ENCODE measurements at places on chromosomes 1 and 21. TPM values are rescaled to one million over a fixed set of nuclear protein-coding genes. Genes with fewer than 3 reads are reported as not detected.

GCLM gene
- total RNA-seq, result 20.1 TPM

- DNase-seq, result no peak
Observed at GRCh38 chr1:205190845-205191577, 20.5 kb downstream of the DSTYK start.

SPRR2E gene
- total RNA-seq, result not detected

GRCh38 chr1:199573047-199573446 lies 454.5 kb upstream of the NR5A2 start:
- DNase-seq, result no peak

- DNase-seq, result no peak
Observed at GRCh38 chr21:31611445-31611844, 48.0 kb upstream of the SOD1 start.

BTBD19 gene
- 35.0 TPM for total RNA-seq

STYXL2 gene
- 0.22 TPM for total RNA-seq

DNA sequence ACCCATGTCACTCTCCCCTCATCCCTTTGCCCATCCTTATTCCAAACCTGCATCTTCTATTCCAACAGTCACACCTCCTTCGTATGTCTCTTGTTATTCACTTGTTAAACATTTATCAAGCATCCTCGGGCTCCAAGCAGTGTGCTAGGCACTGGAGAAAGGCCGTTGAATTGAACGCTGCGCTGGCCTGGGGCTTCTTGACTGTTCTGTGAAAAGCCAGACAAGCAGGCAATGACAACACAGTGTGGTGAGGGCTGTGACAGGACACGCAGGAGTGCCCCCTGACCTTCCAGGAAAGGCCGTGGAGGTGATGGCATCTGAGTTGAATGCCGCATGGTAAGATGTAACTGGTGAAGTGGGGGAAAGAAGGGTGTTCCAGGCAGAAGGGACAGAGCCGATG lies 19.2 kb downstream of the ETV3 start:
- DNase-seq, result peak; percentile 33

GRCh38 chr1:2607641-2608091 lies 21.1 kb downstream of the PRXL2B start:
- peak; percentile 38 for DNase-seq

GRCh38 chr1:171623651-171624331 lies 1.7 kb downstream of the MYOCOS start:
- DNase-seq, result no peak

GRCh38 chr1:214280386-214281020 lies 456 bp upstream of the SMYD2 start:
- no peak for DNase-seq

DNA sequence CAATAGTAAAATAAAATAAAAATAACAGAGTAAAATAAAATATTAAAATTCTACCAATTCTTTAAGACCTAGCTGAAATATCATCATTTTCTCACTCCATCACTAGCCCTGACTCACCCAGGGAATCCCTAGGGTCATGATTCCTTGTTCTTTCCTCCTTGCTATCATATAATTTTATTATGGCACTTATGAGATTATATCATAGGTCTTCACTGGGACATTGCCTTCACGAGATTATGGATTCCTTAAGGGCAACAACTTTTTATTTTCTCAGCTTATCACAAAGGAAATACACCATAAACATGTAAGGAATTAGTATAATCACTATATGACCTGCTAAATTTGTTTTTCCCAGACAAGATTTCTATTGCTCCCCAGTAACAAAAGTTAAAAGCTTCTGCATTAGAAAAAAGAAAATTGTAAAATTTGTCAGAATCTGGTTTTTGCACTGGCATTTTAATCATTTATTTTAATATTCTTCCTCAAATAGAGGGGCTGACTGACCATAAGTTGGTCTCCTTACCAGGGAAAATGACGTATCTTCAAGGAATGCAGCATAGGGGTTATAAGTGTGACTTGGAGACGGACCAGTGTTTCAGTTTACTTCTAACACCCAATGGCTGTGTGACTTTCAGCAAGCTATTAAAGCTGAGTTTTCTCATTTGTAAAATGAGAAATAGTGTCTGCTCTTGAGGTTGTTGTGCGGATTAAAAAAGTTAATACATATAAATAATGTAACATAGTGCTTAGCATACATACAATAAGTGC lies 8.8 kb upstream of the CLCA4 start:
- no peak for DNase-seq

IL20 gene
- total RNA-seq, result not detected

DNA sequence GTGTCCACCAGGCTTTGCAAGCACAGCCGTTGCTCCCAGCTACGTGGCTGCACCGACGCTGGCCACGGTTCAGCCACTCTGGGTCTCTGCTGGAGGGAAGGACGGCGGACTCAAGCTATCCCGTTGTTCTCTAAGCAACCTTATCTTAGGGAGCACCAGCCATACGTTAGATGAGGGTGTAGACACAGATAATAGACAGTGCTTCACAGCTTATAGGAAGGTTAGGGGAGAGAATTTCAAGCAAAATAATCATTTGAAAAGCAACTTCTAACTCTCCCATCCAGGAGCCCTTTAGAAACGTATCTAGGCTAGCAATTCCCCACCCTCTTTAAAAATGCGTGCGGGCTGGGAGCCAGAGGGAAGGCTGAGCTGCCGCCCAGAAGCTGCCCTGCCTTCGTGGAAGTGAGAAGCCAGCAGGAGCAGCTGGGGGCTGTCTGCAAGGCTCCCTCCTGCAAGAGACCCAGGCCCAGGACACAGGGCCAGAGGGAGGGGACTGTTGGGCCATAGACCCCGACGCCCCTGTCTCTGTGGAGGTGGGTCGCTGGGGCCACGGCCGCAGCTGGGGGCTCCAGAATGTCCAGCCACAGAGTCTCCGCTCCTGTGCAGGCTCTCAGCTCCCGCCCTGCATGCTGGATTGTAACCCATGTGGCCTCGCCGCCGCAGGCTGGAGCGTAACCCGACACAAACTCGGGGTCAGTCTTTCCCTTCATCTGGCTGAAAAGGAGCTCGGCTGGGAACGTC lies 31.2 kb upstream of the COL6A2 start:
- peak; percentile 72 for DNase-seq

DNA sequence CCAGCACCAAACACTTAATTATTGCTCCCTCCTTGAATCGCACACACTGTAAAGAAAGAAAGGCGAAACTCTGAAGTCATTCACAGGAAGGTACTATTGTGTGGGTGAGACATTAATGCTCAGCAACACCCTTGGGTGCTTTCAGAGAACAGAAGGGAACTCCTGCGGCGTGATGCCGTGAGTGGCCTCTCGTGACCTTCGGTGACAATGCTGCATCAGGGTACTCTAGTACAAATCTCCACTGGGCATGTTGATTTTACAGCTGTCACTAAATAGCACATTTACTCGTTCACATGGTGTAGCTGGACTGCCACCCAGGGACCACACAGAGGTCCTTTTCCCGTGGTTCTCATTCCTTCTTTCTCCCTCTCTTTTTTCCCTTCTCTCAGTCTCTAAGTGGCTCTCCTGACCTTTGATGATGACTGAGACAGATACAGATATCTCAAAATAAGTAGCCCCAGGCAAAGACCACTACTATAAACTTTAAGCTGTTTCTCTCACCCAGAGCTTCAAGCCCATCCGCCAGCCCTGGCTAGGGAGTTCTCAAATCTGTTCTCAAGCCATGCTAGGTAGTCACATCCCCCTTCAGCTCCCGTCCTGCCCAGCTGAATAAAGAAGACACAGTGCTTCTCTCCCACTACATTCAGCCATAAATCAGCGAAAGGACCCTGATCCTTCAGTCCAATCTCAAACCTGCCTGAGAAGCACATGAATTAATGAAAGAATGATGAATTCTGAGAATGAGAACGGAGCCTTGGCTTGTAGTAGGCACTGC lies 223.4 kb upstream of the FMN2 start:
- no peak for DNase-seq

DNA sequence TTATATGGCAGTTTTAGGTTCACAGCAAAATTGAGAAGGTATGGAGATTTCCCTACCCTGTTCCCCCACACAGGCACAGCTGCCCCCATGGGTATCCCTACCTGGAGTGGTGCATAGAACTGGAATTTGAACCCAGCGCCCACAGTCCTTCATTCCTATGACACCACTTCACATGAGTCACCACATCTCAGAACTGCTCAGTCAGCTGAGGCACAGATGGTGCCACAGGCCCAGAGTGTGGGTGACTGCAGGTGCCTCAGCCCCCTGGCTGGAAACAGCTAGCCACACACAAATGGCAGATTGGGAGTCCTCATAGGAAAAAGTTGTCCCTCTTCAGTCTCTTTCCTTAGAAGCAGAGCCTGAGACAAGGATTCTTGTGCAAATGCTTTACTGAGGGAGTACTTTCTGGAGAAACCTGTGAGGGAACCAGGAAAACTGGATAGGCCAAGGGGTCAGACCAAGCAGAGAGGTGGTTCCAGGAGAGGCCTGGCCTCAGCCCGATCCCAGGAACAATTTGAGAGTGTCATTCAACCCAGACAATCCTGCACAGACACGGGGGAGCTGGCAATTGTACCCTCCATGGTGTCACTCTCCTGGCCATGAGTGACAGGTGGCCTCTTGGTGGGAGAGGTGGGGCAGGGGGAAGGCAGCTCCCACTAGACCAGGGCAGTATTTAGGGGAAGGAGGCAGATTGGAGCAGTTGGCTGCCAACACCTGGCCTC lies 6.9 kb downstream of the PLA2G2D start:
- DNase-seq, result peak; percentile 36

TDRD5 gene
- not detected for total RNA-seq

DNA sequence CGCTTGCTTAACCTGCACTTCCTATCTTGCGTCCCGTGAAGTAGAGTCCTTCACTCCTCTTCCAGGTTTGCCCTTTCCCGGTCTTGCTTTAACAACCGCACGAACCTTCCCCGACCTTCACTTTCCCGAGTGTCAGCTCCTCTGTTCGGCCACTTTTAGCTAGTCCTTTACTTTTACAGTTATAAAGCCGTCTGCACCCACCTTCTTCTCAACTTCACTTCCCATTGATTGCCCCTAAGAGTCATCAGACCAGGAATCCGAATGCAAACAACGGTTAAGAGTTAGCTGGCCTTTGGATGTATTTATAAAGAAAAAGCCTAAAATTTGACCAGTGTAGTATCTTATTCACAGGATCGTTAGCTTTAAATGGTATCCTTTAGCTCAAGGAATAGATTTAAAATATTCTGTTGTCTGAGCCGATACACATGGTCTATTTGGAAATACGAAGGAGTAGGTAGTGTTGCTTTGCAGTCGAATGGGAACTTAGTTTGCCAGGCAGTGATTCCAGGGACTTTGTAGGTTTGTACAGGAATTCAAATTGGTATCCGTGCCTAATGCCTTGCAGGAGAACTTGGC lies 1.4 kb downstream of the PPP2R5A start:
- no peak for DNase-seq

DNA sequence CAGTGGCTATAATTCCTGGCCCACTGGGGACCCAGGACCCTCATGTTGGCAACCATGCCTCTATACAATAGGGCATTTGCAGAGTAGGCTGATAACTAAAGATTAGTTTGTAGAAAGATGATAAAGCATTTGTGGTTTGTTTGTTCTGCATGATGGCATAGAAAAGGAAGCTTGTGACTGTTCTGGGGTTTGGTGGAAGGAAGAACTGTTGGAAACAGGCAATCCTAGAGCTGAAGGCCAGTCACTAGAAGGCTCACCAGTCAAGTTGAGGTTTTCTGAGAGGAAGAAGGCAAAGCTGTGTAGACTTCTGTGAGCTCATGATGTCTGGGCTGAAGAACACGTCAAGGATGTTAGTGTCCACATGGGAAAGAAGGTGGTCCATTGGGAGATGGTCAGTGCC lies 140.3 kb upstream of the VANGL1 start:
- no peak for DNase-seq

- DNase-seq, result no peak
Observed at GRCh38 chr1:41582351-41582750, 97.9 kb upstream of the EDN2 start.

PTPRC gene
- total RNA-seq, result 62.8 TPM

GRCh38 chr1:13829152-13829769 lies 129.3 kb downstream of the PRDM2 start:
- DNase-seq, result no peak

FCRL5 gene
- 0.36 TPM for total RNA-seq

DNA sequence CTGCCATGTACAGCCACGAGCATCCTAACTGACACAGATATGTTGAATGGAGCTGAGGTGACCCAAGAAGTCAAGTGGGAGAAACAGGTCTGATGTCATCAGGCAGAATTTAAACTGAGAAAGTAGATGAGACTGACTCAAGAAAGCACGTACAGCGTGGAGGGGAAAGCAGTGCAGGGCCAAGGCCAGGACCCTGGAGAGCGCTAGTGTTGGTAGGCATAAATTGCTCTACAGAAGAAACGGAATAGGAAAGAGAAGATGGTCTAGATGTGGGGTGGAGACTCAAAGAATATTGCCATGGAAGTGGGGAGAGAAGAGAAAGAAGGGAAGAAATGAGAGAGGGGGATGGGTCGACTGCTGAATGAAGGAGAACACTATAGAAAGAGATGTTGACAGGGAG lies 45.3 kb upstream of the GJB5 start:
- no peak for DNase-seq

EPHA10 gene
- total RNA-seq, result 1.6 TPM

- no peak for DNase-seq
Observed at GRCh38 chr1:236810018-236810417, 14.9 kb downstream of the MTR start.

- no peak for DNase-seq
Observed at GRCh38 chr1:1758692-1759455, 19.4 kb downstream of the NADK start.

GRCh38 chr1:89199525-89200031 lies 836 bp upstream of the GBP4 start:
- no peak for DNase-seq

KRTAP19-1 gene
- not detected for total RNA-seq

DNA sequence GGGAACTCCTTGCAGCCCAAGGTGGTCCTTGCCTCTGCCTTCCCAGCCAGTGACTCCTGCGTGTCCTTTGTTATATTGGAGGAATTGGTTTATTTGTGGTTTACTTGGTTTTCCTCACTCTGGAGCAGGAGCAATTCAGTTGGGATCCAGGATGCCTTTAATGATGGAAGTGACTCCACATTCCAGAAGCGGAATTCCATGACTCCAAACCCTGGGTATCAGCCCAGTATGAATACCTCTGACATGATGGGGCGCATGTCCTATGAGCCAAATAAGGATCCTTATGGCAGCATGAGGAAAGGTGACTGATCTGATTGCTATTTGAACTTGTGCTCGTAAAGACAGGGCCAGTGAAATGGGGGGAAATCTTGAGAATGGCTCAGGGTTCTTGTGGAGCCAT lies 15.1 kb upstream of the PIGV start:
- no peak for DNase-seq

Measured in sciatic nerve (tissue), 2 donors.